Left renal pelvis (tissue), 4 donors: ENCODE measurements at places on chromosomes 11 and 22.

GRCh38 chr22:49240016-49240380 is 587.7 kb downstream of the BRD1 start:
- DNase-seq, result no peak

GRCh38 chr11:30504468-30504867 is 81.7 kb downstream of the MPPED2 start:
- no peak for DNase-seq

DNA sequence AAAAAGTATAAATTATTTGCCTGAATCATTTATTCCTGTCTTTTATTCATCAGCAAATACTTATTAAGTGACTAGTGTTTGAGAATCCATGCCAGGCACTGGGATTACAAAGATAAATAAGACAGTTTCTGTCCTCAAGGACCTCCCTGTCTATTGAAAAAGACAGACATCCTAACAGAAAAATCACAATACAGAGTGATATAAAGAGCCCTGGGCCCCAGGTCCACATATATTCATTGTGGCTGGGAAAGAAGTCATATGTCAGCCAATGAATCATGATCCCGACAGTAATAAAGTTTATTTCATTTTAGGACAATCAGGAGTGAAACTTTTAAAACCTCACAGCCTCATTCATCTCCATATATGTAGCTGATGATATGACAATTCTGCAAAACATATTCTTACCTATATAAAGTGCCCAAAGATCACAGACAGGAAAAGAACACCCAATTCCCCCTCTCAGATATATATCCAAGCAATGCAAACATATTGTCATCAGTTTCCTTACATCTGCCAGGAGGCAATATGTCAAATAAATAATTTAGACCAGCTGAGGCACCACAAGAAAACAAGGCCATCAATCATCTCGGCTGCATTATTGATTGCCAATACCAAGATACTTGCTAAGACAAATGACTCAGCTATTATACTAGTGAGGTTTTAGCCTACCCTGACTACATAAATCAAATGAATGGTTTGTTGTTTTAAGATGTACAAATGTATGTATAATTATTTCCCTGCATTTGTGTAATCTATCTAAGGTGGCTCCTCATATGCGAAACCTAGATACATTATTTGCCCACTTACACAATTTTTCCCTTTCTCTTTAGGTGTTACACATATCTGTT is 590.9 kb upstream of the API5 start:
- no peak for DNase-seq

- no peak for DNase-seq
These were observed 38.9 kb downstream of the MS4A2 start for GRCh38 chr11:60127311-60127811.

- DNase-seq, result peak; percentile 24
These were observed 43.0 kb downstream of the RASSF10 start for GRCh38 chr11:13052130-13052571.

DNA sequence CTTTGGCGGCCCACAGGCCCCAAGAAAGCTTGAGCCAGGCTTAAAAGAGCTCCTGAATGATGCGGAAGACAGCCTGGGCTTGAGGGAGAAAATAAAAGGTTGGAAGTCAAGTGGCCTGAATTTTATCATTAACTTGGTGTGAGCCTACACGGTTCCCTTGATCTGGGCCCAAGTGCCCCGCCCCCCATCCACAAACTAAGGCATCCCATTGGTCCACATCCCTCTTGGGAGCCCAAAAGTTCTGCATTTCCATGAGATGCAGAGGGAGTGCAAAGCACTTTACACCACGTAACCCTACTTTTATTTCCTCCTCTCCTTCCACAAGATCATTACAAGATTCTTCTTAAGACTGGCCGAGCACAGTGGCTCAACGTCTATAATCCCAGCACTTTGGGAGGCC is 22.2 kb downstream of the LARGE1 start:
- DNase-seq, result no peak

GRCh38 chr11:20861322-20861721 is 191.9 kb downstream of the NELL1 start:
- DNase-seq, result no peak

GRCh38 chr22:21942407-21943343 is 10.0 kb downstream of the PPM1F start:
- no peak for DNase-seq

DNA sequence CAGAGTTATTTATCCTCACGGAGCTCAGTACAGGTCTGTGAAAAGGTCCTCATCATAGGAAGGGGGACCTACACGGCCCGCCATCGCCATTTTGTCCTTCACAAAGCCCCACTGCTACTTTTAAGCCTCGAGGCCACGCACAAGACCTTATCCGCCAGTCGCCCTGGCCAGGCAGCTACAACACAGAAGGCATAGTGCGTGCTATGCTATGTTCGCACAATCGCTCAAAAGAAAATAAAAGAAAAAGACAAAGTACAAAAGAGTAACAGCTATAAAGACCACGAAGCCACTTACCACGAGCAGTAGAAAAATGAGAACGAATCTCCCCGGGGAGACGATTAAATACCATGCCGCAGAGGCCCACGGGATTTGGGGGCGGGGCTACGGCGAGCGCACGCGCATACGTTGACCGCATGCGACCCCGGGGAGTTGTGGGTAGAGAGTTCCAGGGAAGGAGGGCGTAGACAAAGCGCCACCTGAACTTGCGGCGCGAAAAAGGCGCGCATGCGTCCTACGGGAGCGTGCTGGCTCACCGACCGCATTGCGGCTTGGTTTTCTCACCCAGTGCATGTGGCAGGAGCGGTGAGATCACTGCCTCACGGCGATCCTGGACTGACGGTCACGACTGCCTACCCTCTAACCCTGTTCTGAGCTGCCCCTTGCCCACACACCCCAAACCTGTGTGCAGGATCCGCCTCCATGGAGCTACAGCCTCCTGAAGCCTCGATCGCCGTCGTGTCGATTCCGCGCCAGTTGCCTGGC is 16.4 kb upstream of the WDR74 start:
- peak; percentile 94 for DNase-seq

DNA sequence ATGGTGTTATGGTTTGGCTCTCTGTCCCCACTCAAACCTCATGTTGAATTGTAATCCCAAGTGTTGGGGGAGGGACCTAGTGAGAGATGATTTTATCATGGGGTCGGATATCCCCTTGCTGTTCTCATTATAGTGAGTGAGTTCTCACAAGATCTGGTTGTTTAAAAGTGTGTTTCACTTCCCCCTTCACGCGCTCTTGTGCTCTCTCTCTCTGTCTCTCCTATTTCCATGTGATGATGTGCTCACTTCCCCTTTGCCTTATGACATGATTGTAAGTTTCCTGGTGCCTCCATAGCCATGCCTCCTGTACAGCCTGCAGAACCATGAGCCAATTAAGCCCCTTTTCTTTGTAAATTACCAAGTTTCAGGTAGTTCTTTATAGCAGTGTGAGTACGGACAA is 765.1 kb downstream of the KCNA4 start:
- no peak for DNase-seq

GRCh38 chr22:42375982-42376381 is 56.2 kb downstream of the NFAM1 start:
- no peak for DNase-seq

DNA sequence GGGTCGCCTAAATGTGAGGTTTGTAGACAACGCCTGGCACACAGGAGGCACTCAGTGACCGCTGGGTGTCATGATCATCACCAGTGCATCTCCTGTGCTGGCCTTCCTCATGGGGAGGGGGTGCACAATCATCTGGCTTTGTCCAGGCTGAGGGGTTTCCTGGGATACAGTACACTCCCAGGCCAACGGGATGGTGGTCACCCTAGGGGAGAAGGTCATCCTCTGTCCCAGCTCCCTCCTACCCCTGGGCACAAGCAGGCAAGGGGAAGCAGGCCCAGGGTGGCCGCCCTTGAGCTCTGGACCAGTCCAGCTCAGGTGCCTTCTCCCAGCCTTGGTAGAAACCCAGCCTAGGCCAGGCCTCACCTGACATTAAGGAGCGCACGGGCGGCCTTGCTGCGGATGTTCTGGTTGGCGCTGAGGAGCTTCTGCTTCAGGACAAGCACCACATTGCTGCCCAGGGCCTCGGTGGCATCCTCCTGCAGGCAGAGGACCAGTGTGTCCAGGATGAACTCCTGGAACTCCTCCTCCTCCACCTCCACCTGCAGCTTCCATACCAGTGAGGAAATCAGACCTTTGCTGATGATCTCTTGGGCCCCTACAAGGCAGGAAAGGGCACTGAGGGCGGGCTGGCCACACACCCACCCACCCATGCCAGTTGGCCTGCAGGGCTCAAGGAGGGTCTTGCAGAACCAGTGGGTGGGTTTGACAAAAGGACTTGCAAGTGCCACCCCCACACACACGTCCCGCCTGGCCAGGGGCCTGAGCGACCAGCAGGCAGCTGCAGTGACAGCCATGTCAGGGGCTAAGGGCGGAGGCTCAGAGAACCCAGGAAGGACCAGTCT is 6.6 kb upstream of the GNAZ start:
- DNase-seq, result no peak

GRCh38 chr11:117232911-117233409 is 489 bp downstream of the RNF214 start:
- no peak for DNase-seq

- DNase-seq, result no peak
These were observed 5.8 kb downstream of the POLDIP3 start for GRCh38 chr22:42608823-42609361.
